ENCODE measurements at places on chromosomes 3 and 15.

DNA sequence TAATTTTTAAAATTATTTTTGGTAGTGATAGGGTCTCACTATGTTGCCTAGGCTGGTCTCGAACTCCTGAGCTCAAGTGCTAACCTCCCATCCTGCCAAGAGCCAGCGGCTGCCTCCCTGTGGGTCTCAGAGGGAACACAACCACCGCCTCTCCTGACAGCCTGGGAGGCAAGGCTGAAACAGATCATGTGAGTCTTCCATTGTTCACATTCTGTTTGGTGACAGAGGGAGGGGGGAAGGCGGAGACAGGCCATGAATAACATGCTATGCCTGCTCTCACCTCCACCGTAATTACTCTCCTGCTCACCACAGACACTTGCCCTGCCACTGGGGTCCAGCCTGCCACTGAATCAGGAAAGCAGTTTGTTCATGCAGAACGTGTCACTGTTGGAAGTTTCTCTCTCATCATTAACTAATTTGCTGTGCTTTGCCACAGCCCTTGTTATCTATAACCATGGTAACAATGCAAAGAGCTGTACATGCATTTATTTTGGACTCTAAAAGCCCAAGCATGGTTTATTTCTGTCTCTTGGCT is 78.4 kb upstream of the RASGRF1 start:
- peak; percentile 51 for DNase-seq

DNA sequence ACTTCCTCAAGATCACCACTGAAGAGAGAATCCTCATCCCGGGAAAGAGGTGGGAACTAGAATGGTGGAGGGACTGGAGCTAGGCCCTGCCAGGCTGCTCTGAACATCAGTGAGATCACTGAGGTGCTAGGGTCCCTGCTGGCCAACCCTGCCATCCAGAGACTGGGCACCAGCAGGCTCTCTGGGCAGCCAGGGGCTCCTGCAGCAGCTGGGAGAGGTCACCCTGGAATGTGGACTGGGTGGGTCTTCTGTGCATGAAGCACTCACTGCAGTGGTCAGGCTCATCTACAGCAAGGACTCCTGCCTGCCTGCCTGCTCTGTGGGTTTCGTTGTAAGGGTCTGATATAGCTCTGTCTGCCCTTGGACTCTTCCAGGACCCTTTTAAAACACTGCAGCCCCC is 24.9 kb downstream of the ALS2CL start:
- DNase-seq, result no peak

GRCh38 chr3:184372911-184373310 is 5.1 kb downstream of the THPO start:
- no peak for DNase-seq

GRCh38 chr15:70507772-70508371 is 255.5 kb downstream of the UACA start:
- DNase-seq, result no peak

- DNase-seq, result no peak
Measured at GRCh38 chr3:181327349-181327748, 337.8 kb upstream of the DNAJC19 start.

DNA sequence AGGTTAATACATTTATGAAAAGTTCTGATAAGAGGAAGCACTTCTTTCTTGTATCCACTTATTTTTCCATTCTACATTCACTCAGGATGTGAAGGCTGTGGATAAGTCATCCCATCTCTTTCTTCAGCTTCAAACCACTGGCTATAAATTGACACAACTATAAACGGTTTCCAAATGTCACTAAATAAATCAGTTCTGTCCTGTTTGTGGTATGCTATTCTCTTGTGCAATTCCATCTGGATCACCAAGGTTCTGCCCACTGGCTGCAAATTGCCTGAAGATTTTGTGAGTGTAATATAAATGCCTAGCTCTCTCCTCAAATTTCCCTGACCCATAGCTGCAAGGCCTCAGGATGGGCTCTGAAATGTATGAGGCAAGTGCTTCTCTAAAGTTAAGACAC is 7.1 kb upstream of the LMOD3 start:
- no peak for DNase-seq

DNA sequence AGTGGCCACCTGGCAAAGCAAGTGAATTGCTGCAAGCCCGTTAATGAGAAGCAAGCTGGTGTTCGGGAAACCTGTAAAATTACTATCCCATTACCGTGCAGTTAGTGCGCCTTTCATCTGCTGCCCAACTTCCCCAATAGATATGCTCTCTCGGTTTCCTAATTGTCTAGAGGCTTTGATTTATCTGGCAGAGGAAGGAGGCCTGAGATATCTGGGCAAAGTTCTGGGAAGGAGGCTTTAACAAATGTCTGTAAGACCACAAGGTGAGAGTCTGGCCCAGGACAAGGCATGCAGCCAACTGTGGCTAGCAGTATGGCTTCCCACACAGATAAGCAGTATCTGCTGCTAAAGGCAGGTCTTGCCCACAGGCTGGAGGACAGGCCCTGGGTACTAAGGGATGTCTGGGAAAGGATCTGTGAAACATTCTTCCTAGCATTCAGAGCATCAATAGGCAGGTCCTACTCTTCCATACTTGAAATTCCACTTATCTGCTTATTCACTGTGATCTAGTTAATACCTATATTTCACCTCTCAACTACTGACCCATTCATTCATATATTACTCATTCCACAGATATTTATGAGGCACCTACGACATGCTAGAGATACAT is 130.0 kb upstream of the SLC2A2 start:
- no peak for DNase-seq

- DNase-seq, result no peak
Measured at GRCh38 chr3:111335512-111336303, 206.3 kb upstream of the CD96 start.

DNA sequence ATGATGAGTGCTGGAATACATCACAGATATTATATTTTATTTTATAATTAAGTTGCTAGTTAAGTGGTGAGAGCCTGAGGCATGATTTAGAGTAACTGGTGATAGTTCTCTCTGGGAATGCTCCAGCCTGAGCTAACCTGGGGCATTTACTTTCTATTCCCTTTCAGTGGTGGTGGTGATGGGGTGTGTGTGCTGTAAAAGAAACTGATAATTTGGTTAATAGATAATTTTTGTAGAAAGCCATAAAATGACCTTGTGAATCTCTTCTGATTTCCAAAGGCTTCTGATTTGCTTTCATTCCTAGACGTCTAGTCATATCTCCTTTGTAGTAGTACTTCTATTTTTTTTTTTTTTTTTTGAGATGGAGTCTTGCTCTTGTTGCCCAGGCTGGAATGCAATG is 46.8 kb upstream of the DPPA4 start:
- DNase-seq, result no peak

- DNase-seq, result no peak
Measured at GRCh38 chr3:189076449-189076848, 95.3 kb upstream of the TPRG1 start.

DNA sequence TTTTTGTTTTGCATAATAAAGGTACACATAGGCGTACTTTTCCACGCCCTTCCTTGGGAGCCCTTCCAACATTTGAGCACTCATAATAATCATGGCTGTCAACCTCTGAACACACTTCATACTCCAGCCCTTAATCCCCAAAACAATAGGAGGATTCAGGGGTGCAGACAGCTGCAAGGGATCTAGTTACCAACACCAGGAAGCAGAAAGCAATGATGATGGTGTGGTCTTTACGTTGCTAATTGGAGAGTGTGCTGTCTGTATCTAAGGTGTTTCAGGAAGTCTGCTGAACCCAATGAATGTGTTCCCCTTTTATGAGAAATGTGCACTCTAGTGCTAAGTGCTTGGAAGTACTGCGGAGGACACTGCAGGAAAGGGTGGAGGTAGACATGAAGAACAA is 60.3 kb upstream of the PDZRN3 start:
- no peak for DNase-seq

GRCh38 chr15:66302489-66303278 is 9.3 kb downstream of the DIS3L start:
- no peak for DNase-seq

DNA sequence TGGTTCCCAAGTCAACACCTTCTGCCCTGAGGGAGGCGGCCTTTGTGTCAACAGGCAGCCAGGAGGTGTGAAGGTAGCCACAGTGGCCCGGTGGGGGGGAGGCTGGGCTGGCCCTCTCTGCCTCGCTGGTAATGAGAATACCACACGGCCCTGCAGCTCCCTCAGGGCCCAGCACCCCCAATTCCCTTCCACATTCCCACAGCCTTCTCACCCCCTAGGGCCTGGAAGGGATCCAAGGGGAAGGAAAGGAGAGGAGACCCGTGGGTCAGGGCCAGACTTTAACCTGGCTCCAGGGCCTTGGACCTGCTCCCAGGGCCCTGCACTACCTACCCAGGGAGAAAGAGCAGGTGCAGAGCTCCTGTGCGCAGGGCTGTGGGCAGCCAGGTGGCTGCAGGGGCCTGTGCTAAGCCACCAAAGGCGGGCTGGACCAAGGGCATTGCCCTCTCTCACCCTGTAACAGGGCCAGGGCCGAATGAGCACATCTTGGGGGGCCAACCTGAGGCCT is 8.7 kb upstream of the MESP2 start:
- no peak for DNase-seq

GRCh38 chr3:32706348-32707025 is 21.5 kb downstream of the CNOT10 start:
- no peak for DNase-seq

DNA sequence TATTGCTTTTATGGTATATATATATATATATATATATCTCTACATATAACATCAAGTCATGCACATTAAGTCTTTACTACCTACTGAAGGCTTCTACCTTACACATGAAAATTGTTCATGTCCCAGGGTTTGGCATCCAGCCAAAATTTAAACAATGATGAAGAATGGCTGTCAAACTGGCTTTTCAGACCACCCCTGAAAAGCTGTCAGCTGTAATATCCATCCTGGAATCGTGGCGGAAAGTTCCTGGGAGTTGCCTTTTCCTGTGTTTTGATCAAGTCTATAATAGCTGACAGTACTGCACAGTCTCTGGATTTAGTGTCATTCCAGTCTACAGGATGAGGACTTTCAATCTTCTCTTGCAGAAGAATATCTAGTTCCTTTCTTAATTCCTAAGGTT is 48.3 kb downstream of the DHX36 start:
- DNase-seq, result no peak

- DNase-seq, result peak; percentile 78
Measured at GRCh38 chr3:11060500-11061251, 68.1 kb downstream of the SLC6A1 start.

DNA sequence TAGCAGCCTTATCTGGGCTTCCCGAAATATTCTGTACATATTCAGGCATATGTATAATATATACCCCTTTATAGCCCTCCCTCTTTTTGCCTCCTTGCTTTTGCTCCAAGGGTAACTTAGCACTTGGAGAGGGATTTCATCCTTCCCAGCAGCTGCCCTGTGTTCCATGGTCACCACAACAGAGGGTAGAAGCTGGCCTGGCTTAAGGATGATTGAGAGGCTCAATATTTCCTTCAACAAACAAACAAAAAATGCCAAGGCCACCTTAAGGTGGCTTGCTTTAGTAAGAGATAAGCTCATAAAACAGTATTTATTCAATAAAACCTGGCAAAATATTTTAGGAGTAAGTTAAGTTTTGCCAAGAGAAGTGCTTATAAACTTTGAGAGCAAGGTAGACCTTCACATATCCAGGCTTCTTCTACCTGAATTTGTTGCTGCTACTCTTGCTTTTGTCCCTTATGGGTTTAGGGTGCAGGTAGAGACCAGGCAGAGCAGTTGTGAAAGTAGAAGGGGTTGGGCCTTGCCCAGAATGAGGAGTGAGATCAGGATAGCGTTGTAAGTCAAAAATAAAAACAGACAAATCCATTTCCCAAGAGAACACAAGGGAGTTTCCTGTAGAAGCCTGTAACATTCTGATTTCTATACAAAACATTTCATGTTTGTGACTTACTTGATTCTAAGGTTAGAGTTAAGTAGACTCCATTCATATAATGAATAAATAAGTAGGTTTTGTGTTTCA is 52.7 kb upstream of the ATOSA start:
- no peak for DNase-seq

GRCh38 chr15:71336671-71337070 is 221.4 kb downstream of the THSD4 start:
- DNase-seq, result no peak

GRCh38 chr3:195102609-195103467 is 168.1 kb downstream of the XXYLT1 start:
- no peak for DNase-seq

GRCh38 chr15:25879438-25879837 is 16.3 kb upstream of the ATP10A start:
- DNase-seq, result no peak
